Stimulated activated CD4-positive, alpha-beta T cell treated with anti-CD3 and anti-CD28 coated beads, Interleukin-2, amount 100 ng/mL, for 4 hours (primary cell): ENCODE measurements at places on chromosomes 7 and 10.
A peak's percentile ranks its signal among the peaks of the same experiment; 100 is the strongest.

DNA sequence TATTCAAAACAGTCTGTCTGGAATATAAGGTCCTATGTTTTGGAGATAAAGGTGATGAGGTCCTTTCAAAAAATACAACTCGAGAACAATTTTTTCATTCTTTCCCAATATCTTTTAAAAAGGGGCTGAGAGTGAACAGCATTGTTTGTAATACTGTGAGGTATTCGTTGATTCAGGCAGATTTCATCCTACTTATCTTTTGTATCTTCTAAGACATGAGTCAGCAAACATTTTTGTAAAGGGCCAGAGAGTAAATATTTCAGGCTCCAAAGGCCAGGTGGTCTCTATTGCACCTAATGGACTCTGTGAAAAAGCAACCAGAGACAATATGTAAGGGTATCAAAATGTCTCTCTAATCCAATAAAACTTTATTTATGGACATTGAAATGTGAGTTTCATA, 8.1 kb upstream of the ANK3 start:
- DNase-seq, result no peak

DNA sequence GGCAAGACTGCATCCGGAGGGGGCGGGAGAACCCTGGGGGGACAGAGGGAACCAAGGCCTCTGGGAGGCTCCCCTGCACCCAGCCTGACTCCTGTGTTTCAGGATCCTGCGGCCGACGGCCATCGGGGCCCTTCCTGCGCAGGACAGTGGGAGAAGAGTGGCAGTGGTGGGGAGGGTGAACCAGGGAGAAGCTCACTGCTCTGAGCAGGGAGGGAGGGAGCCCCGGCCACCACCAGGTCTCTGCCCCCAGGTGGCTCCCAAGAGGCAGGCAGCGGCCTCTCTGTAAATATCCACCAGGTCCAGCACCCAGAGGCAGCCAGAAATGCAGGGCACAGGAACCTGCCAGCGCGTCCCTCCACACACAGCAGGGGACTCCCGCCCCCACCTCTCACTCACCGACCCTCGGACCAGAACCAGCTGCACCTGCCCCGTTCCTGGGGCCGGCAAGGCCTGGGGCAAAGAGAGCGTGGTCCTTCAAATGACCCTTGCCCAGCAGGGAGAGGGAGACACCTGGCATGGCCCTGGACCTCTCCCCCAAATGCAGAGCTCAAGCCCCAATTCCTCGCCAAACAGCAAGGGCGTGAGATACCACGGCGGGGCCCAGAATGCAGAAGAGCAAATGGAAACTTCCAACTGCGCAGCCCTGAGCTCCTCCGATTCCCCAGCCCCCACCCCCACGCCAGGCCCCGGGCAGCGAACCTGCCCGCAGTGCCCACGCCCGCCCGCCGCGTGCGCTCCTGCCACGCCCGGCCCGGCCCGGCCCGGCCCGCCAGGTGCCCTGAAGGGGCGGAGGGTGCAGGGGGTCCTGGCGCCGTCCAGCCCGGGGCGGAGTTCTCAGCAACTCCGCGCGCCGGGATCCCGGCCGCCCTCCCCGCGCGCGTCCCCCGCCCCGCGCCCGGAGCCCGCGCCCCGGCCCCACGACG, 805 bp downstream of the RASGEF1A start:
- DNase-seq, result peak; percentile 23

DNA sequence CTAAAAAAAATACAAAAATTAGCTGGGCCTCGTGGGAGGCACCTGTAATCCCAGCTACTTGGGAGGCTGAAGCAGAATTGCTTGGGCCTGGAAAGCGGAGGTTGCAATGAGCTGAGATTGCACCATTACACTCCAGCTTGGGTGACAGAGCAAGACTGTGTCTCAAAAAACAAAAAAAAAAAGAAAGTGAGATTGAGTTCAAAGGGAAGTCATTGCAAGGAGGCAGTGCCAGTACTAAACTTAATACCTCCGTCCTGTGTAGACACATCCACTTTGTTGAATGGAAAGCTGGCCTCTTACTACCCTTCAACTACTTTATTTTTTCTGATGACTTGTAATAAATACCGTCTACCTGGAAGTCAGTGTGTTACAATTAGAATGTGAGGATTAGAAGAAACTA, 31.0 kb downstream of the AHCYL2 start:
- DNase-seq, result no peak

DNA sequence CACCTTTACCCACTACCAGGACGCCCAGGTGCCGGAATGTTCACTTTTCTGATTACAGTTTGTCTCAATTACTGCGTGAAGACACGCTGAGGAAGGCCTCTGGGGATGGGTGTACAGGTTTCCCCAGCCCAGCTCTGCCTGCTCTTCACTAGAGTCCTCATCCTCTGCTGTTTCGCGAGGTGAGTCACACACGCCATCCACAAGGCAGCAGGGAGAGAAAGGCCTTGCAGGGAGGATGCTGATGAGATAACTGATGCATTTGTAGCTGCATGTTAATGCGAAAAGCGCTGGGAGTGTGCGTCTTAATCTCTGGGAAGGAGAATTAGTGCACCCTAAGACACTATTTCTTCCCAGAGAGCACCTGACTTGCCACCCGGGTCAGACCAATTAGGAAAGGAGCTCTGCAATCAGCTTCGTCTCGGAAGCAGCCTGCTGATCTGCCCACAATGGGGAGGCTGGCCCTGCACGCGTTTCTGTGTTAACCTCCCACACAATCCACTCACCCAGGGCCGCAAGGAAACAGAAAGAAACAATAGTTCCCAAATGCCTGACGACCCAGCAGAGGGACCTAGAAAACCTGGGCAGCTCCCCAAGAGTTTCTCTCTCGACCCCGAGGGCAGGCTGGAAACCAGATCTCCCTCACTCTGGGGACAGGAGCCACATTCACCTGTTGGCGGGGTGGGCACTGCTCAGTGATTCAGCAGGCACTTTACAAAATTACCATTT, 578.7 kb downstream of the GLRX3 start:
- DNase-seq, result no peak

- no peak for DNase-seq
Measured at GRCh38 chr10:129875993-129876726, 87.9 kb downstream of the EBF3 start.
